ENCODE measurements at places on chromosomes 4 and X.
A peak's percentile ranks its signal among the peaks of the same experiment; 100 is the strongest.

GRCh38 chrX:11437642-11438379 is 144.6 kb downstream of the AMELX start:
- no peak for DNase-seq

DNA sequence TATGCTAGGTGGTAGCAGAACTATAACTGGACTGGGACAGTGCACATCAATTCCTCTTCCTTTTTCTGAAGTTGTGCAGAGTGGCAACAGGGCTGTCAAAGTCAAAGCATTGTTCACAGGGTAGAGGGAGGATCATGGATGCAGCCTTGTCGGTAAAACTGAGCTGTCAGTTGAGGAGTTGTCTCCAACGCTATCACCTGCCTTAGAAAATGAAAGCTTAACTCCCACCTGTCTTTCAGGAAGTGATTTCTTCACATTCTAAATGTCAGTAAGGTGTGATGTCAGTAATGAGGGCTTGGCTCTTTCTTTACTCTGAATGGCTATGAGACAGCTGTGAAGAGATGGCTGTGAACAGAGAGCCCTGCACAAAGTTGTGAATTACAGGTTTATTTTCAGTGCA is 66.4 kb upstream of the BANK1 start:
- DNase-seq = no peak

- DNase-seq = no peak
Observed at GRCh38 chr4:53322696-53323095, 43.2 kb downstream of the SCFD2 start.

DNA sequence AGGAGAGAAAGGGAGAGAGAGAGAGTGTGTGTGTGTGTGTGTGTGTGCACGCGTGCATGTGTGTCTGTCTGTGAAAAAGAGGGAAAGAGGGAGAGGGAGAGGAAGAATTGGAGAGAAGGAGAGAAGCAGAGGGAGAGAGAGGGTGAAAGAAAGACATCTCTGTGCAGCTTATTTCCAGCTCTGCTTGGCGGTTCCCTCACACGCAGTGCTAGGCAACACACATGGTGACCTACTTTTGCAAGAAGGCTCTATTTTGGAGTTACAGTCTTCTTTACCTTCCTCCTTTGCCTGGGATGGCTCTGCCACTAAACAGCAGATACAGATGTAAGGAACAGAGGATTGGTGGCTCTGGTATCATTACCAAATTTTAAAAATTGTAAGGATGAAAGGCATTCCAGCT is 40.1 kb downstream of the SLC16A2 start:
- DNase-seq = no peak

GRCh38 chrX:119015407-119016237 is 41.2 kb downstream of the LONRF3 start:
- no peak for DNase-seq

- no peak for DNase-seq
Observed at GRCh38 chr4:56828784-56829535, 7.5 kb upstream of the SPINK2 start.

- DNase-seq = no peak
Observed at GRCh38 chrX:46630141-46630540, 56.6 kb downstream of the CHST7 start.

GRCh38 chrX:25534091-25534490 is 518.3 kb upstream of the ARX start:
- no peak for DNase-seq

GRCh38 chrX:64350047-64350446 is 45.2 kb downstream of the MTMR8 start:
- DNase-seq = no peak

GRCh38 chr4:122700178-122700725 is 32.3 kb upstream of the BBS12 start:
- no peak for DNase-seq

GRCh38 chr4:47525154-47525819 is 40.2 kb downstream of the ATP10D start:
- no peak for DNase-seq

DNA sequence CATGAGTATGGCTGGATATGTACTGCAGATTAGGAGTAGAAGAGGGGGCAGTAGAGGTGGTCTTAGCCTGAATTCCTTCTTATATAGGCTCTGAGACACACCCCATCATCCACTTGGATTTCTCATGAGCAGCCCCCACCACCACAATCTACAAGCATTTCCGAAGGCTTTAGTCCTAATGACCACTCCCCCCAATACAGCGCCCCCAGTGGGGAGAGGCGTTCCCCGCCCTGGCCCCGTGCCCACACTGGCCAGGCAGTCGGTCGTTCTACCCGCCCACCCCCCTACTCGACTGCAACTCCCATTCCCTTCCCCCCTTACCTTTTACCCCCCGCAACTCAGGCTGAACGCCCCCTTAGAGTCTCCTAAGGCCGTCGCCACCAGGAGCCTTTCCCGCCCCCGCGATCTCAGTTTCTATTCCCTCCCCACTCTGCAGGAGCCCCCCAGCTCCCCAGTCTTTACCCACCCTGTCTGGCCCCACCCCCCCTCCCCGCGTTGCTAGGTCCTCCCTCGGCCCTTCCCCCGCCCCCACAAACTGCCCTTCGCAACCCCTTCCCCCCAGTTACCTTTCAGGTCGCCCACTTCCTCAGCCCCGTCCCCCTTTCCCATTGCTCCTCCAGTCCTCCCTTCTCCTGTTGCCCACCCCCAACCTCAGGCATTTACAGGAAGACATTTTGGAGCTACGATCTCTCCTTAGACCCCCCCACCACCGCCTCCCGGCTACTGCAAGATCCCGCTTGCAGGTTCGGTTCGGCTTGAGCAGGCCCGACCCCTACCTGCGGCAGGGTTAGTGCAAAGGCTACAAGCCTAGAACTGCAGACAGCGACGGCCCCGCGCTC is 468 bp downstream of the ZMYM3 start:
- DNase-seq = no peak

DNA sequence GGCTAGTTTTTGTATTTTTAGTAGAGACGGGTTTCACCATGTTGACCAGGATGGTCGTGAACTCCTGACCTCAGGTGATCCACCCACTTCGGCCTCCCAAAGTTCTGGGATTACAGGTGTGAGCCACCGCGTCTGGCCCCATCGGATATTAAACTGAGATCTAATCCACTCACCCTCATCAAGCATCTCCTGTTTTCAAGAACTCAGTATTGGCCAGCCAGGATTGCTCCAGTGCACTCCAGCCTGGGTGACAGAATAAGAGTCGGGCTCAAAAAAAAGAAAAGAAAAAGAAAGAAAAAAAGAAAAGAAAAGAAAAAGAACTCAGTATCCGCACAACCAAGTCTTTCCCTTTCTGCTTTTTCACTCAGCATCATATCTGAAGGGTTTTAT is 167.6 kb downstream of the OR13H1 start:
- no peak for DNase-seq

GRCh38 chr4:139768896-139769295 is 103.3 kb downstream of the MGST2 start:
- DNase-seq = no peak

GRCh38 chrX:26442340-26442739 is 226.4 kb downstream of the MAGEB5 start:
- DNase-seq = no peak

GRCh38 chr4:133559987-133560386 is 410.9 kb downstream of the PCDH10 start:
- DNase-seq = no peak

- no peak for DNase-seq
Observed at GRCh38 chrX:125492439-125492838, 172.8 kb downstream of the TEX13C start.

DNA sequence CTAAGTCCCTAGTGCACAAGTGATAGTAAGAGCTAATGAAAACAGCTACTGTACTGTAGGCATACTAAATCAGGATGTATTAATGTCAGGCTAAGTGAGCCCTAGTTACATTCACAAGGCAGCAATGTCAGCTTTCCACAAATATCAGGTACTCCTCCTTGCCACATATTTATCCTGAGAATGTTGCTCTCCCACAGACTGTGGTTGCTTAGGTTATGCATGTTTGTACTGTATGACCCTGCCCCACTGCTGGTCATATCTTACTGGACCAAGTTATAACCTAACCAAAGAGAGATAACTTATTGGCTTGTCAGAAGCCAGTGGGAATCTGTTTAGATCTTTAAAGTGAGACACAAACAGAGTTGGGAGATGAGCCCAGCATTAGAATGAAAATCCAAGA is 241.0 kb downstream of the SLC39A8 start:
- no peak for DNase-seq

- DNase-seq = no peak
Observed at GRCh38 chr4:5619913-5620625, 88.3 kb downstream of the EVC2 start.

DNA sequence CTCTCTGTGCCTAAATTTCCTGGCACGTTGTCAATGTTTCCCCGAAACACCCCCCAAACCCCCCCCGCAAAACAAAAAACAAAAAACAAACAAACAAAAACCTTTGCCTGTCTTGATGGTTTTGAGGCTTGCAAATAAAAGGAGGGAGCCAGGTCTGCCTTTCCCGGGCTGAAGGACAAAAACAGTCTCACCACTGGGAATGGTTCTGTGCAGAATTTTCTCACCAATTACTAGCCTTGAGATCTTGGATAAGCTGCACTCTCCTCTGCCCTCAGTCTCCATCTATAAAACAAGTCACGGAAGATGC is 15.5 kb downstream of the NKX3-2 start:
- no peak for DNase-seq

GRCh38 chrX:100663642-100664041 is 19.6 kb downstream of the SRPX2 start:
- no peak for DNase-seq

GRCh38 chrX:155263854-155264628 is at the start of gene RAB39B:
Gene RAB39B, minus strand, starts transcription at chrX:155264491. Its CDS starts 203 bp downstream, at chrX:155264288.
- DNase-seq = peak; percentile 43

DNA sequence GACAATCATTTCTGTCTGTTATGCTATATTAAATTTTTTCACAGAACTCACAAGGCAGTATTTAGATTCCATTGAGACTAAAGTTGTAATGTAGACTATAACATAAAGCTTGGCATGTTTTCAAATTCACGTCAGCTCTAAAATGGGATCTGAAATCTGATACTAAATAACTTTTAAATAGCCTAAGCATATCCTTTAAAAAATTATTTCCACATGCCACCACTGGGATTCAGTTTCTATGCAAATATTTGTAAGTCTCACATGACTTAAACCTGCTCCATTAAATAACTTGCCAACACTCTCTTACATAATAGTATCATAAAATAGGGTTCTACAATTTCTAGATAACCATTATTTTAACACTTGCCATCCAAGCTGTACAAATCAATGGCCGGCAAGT is 32.4 kb downstream of the KLHL8 start:
- DNase-seq = no peak

DNA sequence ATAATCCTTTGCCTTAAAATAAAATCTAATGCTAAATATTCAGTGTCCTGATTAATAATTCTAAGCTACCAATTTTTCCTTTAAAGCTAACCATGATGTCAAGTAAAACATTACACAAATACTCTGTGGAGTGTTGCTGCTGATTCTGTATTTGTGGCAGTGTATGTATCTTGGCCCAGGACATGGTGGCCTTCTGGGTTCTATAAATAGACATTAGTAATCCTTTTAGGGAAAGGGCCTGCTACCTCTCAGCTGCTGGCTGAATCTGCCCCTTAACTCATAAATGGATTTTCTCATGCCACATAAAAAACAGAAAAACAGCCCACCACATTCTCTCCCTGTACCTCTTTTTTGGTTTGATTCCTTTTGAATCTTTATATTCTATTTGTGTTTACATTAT is 1.2 kb upstream of the XK start:
- DNase-seq = no peak

DNA sequence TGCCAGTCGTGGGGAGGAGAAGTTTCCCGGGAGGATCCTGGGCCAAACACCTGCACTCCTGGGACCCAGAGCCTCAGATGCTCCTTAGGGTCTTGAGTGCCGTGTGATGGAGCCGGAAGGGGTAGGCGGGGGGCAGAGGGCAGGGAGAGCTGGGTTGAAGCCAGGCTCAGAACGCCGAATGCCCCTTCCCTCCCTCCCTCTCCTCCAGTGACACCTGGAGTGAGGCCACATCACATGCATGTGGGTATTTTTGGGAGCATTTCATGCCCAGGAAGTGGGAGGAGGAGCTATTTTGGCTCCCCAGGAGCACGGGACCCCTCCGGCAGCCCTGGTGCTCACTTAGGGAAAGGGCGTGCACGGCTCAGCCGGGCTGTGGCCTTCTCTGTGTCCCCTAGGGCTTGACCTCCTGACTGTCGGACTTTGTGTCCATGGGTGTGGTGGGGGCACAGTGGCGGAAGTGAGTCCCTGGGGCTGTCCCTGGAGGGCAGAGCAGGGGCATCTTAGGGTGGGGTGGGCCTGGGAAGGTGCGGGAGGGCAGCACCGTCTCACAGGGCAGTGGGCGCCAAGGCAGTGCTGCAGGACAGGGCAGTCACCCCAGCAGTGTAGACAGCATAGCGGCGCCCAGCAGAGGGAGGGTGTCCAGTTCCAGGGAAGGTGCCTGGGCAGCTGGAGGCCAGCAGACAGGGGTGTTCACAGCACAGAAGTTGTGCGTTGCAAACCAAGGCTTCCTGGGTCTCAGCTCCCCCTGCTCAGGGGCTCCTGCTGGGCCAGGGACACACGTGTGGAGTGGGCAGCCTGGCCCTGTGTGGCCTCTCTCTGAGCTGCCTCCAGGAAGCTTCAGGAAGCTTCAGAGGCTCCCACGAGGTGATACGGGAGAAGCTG is 4.9 kb upstream of the CPLX1 start:
- DNase-seq = no peak

DNA sequence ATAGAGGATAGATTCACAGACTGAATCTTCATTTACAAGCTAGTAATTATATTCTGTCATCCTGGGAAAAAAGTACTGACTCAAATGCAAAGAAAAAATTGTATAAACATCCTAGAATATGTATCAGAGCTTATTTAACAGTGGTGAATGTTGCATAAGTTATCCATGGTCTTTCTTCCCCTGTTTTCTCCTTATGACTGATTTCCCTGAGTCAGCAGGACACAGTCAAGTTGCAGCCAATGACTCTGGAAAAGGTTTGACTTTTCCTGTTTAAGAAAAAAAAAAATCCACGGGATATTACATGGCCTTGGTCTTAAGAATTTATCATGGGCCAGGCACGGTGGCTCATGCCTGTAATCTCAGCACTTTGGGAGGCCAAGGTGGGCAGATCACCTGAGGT is 36.5 kb downstream of the INPP4B start:
- DNase-seq = no peak

- DNase-seq = no peak
Observed at GRCh38 chrX:151153667-151154066, 22.7 kb upstream of the GPR50 start.

- no peak for DNase-seq
Observed at GRCh38 chr4:123919576-123920098, 523.0 kb downstream of the SPRY1 start.

GRCh38 chr4:24473309-24473721 is 111.0 kb downstream of the DHX15 start:
- DNase-seq = no peak

DNA sequence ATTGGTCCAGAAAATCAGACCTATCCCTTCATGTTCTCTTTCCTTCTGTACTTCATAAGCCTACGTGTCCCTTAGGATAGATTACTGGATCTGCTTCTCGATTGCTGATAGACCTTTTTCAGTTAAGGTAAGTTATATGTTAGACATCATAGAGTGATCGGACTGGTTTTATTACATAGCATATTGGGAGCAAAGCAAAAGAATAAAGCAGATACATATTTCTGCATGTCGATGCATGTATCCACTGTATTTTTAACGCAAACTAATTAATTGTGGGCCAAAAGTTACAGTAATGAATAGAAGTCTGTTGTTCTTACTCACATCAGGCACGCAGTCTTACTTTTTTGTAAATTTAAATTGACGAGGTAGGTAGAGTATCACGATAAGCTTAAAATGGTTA is 106.4 kb downstream of the SLIT2 start:
- no peak for DNase-seq

Measured in amygdala (tissue), 56 donors.